ENCODE measurements at places on chromosomes 11 and 22. TPM values are rescaled to one million over a fixed set of nuclear protein-coding genes. Genes with fewer than 3 reads are reported as not detected.

The LRP4 gene
- total RNA-seq: 5.7 TPM

The USH1C gene
- total RNA-seq: not detected

The PATE2 gene
- total RNA-seq: not detected

The MMP27 gene
- total RNA-seq: not detected

The MYBPC3 gene
- total RNA-seq: not detected

All from pericardium fibroblast (primary cell).